ENCODE measurements at places on chromosomes 7 and 10.
A peak's percentile ranks its signal among the peaks of the same experiment; 100 is the strongest.

- H3K4me3 ChIP-seq, result no peak overlapping the region
- peaks cover 20% of the 10 kb centered on the region for H3K4me1 ChIP-seq
- no peak for DNase-seq
- H3K27ac ChIP-seq, result no peak overlapping the region
Measured at GRCh38 chr10:75427951-75428350, 3.5 kb upstream of the LRMDA start.

- DNase-seq, result no peak
- no peak overlapping the region for H3K27ac ChIP-seq
- no peaks in the 10 kb centered on the region for H3K27me3 ChIP-seq
- H3K4me1 ChIP-seq, result no peaks in the 10 kb centered on the region
- no peak overlapping the region for H3K4me3 ChIP-seq
Measured at GRCh38 chr7:16651396-16652239, 5.6 kb downstream of the BZW2 start.

GRCh38 chr7:77982926-77983550 is 184.5 kb downstream of the PHTF2 start:
- DNase-seq, result no peak
- H3K4me1 ChIP-seq, result no peaks in the 10 kb centered on the region
- H3K27ac ChIP-seq, result no peak overlapping the region

- peak; percentile 54 for DNase-seq
- no peak overlapping the region for H3K4me3 ChIP-seq
- H3K36me3 ChIP-seq, result no peaks in the 10 kb centered on the region
- H3K27me3 ChIP-seq, result no peaks in the 10 kb centered on the region
- H3K4me1 ChIP-seq, result no peaks in the 10 kb centered on the region
Measured at GRCh38 chr7:8418629-8419245, 14.7 kb upstream of the NXPH1 start.

- no peaks in the 10 kb centered on the region for H3K36me3 ChIP-seq
- H3K27ac ChIP-seq, result no peak overlapping the region
- H3K4me3 ChIP-seq, result no peak overlapping the region
- no peaks in the 10 kb centered on the region for H3K4me1 ChIP-seq
- DNase-seq, result no peak
Measured at GRCh38 chr7:30091491-30091912, 43.3 kb upstream of the MTURN start.

DNA sequence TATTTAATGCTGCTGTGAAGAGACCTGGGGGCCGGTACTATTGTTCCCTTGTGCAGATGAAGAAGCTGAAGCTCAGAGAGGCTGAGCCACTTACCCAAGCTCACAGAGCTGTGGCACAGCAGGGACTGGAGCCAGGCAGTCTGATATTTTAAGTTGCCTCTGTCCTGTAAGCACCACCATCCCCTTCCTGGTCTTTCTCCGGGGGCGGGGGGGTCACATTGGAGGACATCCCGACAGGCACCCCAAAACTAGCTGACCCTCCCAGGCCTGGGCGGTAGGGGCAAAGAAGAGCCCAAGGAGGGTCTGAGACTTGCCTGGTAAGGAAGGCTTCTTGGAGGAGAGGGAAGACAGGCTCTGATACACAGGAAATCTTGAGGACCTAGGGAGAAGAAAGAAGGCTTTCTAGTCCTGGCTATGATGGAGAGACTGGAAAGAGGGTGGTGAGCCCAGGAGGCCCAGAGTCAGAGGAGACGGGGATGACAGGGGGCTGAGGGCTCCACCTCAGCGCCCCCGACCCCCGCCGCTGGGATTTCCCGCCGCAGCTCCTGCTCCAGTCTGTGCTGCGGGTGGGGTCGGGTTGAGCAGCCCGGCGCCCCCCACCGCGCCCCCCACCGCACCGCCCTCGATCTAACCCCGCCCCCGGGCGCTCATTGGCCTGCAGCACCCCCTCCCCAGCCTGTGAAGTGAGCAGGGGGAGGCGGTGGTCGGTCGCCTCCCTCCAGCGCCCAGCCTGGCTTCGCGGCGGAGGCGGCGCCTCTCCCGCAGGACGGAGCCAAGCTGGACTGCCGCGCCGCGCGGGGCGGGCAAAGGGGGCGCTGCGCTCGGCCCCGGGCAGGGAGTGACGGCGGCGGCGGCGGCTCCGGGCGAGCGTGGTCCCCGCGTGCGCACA is at the start of gene ADCYAP1R1:
ADCYAP1R1 (plus strand) TSS at position 711 of the 889 bp plus-strand sequence. CDS start 10,957 bp downstream, outside the sequence.
- H3K27ac ChIP-seq, result no peak within 1 kb of the TSS
- no peaks in the 10 kb centered on the region for H3K27me3 ChIP-seq
- DNase-seq, result no peak
- H3K4me1 ChIP-seq, result peaks cover 3% of the 10 kb centered on the region
